ENCODE measurements at places on chromosomes 16 and 17.

- no peak for DNase-seq
Observed at GRCh38 chr16:1950047-1950446, 4.4 kb downstream of the RPL3L start.

GRCh38 chr17:681738-682529, 32.7 kb downstream of the VPS53 start:
- DNase-seq, result no peak

- DNase-seq, result no peak
Observed at GRCh38 chr16:28010671-28011070, 52.8 kb downstream of the GSG1L start.

GRCh38 chr17:59892924-59893675, at the start of the genes RPS6KB1 and TUBD1:
Gene RPS6KB1, plus strand, starts transcription at chr17:59893121. Its CDS starts 64 bp downstream, at chr17:59893185.
Gene TUBD1, minus strand, starts transcription at chr17:59892943. Its CDS starts 1,941 bp downstream, at chr17:59891002.
- peak; percentile 97 for DNase-seq

DNA sequence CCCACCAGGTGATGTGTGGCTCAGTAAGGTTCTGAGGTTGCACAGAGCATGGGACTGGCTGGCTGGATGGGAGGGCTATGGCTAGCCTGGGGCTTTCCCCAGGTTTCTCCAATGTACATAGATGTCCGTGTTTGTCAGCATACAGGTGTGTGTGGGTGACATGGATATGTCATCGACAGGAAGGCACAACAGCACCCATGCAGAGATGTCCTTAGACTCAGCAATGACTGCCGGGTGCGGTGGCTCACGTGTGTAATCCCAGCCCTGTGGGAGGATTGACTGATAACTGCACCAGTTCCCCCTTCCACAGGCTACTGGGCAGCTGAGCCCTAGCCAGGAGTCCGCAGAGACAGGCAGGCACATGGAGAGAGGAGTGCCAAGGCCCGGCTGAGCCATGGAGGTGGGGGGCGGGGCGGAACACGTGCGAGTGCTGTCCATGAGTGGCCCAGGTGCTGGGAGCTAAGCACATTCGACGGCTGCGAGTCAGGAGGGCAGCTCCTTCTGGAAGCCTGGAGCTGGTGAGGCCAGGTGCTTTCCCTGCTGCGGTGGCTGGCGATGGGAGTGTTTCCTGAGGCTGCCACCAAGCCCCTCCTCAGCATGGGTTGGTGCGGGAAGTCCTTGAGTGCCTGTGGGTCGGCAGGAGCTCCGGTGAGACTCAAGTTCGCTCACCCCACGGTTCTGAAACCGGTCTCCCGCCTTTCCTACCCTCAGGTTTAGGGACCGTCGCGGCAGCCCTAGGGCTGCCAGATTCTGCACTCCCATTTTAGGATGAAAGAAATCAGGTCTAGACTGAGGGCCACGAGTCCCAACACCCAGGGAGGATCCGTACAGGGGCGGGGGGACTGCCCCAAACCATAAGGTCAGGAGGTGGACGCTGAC, 858 bp upstream of the ASPSCR1 start:
- DNase-seq, result peak; percentile 73

GRCh38 chr16:54110016-54110981, 176.3 kb downstream of the IRX3 start:
- DNase-seq, result no peak

DNA sequence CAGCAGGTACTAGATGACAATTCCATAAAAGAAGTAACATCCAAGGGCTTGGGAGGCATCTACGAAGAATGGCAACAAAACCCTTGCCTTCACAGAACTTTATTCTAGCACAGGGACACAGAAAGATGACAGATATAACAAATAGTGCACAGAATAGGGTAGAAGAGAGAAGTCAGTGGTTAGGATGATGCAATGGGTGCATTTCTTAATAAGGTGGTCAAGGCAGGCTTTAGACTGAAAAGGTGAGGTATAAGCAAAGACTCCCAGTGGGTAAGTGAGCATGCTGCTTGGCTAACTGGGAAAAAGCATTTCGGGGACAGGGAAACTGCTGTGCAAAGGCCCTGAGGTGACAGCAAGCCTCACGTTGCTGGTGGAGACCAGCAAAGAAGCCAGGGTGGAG, 175.9 kb downstream of the XYLT1 start:
- DNase-seq, result no peak

All from activated T-cell treated with anti-CD3 and anti-CD28 coated beads, Interleukin-2, amount 50 U/mL, for 48 hours (primary cell).